ENCODE measurements at places on chromosomes 1 and 21.

DNA sequence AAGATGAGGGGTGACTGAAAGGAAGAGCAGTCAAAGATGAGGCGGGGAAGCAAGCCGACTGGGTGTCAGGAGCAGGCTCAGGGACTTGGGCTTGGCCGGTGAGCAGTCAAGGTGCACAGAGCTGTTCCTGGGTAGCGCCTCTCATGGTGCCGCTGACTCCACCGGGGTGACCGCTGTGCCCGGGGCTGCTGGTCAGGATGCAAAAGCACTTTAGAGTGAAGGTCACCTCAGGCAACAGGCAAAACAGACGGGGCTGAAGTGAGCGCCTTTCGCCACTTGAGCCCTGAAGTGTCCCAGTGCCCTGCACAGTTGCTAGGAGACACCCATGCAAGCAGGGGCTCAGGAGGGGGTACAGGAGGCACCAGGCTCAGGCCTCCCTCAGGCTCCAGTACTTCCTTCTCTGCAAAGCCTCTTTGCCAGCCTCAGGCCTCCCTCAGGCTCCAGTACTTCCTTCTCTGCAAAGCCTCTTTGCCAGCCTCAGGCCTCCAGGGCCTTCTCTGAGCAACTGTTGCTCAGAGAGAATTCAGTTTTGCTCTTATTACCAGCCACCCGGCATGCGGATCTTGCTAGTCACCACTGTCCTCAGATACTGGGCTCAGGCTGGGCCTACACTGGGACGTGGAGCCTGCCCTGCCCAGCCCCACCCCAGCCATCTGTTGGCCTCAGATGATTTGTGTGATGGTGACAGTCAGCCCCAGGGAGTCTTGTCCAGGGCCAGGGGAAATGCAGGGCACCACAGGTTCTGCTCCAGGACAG lies 99.7 kb upstream of the IRF2BP2 start:
- no peak for DNase-seq

- DNase-seq: no peak
Observed at GRCh38 chr1:191176131-191176530, 698.5 kb upstream of the BRINP3 start.

DNA sequence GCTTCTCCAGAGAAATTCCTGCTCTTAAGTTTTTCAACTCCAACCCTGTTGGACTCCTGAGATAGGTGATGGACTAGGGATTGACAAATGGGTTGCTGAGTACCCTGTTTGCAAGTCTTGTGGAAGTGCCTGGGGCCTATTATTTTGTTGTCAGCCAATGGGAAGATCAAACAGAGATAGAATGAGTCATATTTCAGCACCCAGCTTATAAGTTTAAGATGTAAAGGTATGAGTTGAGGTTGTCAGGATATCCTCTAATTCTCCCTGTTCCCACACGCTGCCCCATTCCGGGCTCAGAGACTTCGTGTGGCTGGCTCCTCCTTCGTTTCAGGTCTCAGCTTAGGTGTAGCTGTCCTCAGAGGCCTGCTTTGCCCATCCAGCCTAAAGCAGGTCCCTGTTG lies 91.8 kb downstream of the CENPF start:
- no peak for DNase-seq

DNA sequence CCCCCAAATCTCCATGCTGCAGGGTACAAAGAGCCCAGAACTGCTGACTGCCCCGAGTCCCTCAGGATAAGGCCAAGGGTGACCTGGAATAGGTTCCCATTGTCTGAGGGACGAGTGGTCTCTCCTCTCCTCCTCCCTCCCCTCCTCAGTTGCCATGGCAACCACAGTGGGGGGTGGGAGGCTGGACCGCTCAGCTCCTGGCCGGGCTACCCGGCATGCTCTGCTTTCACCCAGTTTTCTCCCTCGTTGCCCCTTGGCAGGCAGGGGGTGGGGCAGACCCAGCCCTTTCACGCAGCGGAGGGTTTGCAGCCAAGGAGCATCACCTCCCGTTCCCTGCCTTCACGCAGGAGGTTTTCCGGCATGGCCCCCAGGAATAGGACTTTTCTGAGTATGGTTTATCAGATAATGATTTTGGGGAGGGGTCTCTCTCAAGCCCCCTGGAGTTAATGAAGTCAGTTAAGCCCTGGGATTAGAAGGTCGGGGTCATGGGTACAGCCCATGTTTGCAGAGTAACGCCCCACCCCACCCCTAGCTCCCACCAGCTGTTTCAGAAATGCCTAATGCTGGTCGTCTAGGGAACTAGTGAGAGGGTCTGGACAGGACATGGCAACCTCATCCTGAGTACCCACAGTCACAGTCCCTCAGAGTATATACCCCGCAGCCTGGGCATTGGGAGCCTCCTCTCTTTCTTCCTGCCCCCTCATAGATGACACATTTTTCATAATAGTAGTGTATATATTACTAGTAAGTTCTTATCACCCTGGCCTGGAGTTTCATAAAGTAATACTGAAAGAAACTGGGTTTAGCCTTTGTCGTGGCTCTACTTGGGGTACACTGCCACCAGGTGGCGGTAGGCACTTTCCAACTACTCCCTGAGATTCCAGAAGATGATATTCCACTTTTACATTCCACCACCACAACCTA lies 20.7 kb downstream of the C1QB start:
- no peak for DNase-seq

DNA sequence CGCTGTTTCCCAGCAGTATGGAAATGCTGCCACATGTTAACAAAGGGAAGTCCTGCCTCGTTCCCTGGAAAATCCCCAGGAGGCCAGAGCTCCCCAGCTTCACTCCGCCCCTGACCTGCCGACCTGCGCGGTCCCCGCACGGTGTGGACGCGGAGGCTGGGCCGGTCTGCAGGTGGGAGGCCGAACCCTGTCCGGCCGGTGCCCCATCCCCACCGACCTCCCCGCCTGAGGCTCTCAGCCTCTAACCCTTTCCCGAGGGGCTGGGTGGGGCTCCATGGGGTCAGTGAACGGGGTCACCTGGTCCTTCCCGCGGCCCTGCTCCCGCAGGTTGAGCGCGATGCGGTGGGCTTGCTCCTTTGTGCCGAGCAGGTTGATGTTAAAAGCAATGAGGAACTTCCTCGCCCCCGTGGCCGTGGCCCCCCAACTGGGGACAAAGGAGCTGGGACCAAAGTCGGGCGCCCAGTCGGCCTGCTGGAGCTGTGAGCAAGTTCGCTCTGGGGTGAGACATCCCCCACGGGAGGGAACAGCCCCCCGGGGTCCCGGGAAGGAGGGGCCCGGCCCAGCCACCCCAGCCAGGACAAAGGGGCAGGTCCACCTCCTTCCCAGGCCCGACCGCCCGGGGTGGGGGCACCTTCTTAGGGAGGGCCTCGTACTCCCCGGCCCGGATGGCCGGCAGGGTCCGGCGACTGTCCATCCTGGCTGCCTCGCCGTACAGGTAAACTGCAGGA lies 4.0 kb downstream of the FTCD start:
- no peak for DNase-seq

- peak; percentile 6 for DNase-seq
Observed at GRCh38 chr1:53860967-53861411, 22.9 kb upstream of the NDC1 start.

- no peak for DNase-seq
Observed at GRCh38 chr1:207850621-207851407, 60.1 kb downstream of the CD34 start.

DNA sequence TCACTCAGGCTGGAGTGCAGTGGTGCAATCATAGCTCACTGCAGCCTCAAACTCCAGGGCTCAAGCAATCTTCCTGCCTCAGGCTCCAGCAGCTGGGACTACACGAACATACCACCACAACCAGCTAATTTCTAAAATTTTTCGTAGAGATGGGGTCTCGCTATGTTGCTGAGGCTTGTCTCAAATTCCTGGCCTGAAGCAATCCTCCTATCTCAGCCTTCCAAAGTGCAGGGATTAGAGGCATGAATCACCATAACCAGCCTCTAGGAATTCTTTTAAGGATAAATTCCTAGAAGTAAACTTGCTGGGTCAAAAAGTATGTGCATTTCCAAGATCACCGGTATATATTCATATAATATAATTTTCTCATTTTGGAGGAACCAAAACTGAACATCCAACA lies 17.6 kb upstream of the HUNK start:
- no peak for DNase-seq

DNA sequence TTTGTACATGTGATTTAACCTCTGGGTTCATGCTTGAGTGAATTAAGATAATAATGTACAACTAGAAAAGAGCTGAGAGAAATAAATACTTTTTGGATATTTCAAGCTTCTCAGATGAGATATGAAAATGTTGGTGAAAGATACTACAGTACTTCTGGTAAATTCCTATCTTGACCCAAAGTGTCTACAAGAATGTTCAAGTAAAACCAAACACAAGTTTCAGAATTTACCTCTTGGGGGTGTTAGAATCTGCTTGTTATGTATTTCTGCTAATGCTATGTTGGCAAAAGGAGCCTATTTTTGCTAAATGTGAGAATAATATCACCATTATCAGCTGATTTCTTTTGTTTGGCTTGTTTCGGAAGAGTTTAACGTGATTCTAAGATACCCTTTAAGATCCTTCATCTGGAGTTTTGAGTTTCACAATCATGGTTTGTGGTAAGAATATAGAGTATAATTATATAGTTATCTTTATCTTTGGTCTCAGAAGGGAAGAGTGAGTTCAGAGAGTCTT lies 388.5 kb downstream of the LMO4 start:
- DNase-seq: no peak

DNA sequence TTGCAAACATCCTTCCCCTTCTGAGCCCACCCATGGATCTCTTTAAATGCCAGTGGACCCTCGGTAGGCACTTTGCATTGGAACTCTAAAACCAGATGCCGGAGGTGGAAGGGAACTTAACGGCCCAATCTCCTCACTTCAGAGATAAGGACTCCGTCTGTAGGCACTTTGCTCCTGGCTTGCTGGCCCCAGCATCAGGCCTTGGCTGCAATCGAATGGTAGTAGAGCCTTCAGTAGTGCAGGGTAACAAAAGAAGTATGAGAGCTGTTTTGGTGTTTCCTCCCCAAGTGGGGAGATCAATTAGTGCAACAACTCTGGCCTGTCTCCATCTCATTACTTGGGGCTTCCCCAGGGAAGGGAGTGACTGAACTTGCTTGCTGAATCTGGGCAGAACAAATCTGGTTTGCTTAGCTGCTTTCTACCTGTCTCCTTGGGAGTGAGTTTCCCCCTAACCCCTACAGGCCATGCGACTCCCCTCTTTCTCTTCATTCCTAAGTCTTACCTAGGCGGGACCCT lies 70.8 kb downstream of the TENT5C start:
- no peak for DNase-seq

- DNase-seq: no peak
Observed at GRCh38 chr1:235507623-235508022, 3.4 kb upstream of the B3GALNT2 start.

DNA sequence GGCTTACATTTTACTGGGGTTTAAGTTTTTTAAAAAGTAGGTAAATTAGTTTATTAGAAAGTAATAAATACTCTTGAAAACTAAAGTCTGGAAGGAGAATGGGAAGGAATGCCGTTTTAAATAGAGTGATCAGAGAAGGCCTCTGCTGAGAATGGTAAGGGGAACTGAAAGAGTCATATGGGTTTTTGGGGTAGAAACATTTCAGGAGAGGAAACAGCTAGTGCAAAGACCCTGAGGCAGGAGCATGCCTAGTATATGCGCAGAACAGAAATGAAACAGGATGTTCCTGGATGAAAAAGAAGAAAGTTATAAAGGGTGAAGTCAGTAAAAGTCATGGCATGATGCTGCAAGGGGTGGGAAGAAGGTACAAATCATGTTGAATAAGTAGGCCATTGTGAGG lies 38.9 kb downstream of the ZC3H11B start:
- DNase-seq: no peak

- DNase-seq: no peak
Observed at GRCh38 chr21:34180826-34181359, 107.5 kb downstream of the MRPS6 start.

DNA sequence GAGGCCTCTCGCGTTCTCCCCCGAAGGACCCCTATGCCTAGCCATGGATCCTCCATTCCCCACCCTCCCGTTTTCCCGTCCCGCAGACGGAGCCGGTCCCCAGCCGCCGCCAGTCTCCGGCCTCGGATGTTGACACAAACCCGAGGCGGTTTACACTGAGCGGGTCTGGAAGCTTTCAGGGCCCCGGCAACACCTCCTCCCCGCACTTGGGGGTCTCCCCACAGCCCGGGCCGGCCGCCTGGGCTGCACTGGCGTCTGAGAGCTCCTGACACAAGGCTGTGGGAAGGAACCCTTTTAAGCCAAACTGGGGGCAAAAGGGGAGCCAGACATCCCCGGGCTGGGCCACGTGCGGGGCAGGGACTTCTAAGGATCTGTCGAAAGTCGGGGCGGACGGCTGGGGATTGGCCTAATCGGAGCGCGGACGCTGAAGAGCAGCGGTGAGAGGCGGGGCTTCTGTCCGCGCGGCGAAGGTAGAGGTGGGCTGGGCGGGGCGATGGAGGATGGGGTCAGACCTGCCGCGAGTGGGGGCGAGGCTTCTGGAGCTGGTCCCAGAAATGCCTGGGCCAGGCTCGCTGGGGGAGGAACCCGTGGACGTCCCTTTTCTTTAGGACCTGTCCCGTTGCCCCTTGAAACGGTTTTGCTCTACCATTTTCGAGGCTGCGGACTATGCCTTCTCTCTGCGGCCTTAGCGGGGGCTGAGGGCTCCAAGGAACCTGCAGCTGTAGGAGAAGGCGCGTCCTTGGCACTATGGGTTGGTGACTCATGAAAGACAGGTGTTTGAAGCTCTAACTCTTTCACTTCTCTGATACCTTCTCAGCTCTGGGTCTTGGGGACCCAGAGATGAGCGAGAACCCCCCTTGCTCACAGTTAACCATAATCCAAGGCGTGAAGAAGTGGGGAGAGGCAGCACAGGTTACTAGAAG lies 1.2 kb upstream of the HPCAL4 start:
- DNase-seq: peak; percentile 7

GRCh38 chr1:94434365-94435045 lies 16.3 kb downstream of the ABCD3 start:
- no peak for DNase-seq

DNA sequence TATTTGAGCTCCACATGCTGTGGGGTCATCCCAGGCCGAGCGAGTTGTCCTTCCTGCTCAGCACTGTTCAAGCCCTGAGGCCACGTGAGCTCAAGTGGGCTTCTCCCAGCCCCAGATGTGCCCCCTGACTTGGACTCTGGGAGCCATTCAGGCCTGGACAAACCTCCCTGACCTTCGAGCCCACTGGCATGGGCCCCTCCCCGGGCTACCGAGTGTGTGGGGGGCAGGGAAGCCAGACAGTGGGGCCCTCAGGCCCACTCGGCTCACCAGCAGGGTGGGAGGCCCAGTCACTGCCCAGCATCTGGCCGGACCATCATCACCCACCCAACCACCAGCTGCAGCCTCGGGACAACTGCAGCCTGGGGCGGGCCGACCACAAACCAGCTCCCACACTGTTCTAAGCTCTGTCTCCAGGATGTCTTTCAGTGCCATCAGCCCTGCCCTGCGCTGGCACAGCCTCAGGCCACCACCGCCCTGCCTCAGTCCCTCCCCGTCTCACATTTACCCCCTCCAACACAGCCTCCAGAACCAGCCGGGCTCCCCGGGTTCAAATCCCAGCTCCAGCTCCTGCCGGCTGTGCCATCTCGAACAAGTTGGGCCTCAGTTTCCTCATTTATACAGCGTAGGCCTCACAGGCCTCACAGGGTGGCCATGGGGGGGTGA lies 20.9 kb upstream of the PLEKHG5 start:
- no peak for DNase-seq

Data from NCI-H1436 treated with DMSO at 0.1 percent for 48 hours (cell line).